ENCODE measurements at places on chromosomes 11 and 22.

- peak; percentile 17 for DNase-seq
These were observed 63.6 kb downstream of the PAK1 start for GRCh38 chr11:77410076-77410827.

DNA sequence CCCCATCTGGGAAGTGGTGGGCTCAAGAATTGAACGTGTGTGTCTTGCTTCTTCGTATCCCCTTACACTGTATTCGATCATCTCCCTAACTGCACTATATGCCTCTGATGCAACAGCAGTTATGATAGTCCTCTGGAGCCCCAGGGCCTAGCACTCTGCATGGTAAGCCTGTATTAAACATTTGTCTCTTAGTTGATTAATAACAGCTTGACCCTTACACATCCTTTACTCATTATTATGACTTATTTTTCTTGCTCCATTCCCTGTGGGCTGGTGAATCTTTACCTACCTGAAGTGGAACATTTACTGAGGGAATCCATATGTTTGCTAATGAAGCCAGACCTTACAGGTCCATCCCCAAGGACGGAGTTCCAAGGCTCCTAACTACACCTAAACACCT lies 5.6 kb downstream of the STX3 start:
- no peak for DNase-seq

DNA sequence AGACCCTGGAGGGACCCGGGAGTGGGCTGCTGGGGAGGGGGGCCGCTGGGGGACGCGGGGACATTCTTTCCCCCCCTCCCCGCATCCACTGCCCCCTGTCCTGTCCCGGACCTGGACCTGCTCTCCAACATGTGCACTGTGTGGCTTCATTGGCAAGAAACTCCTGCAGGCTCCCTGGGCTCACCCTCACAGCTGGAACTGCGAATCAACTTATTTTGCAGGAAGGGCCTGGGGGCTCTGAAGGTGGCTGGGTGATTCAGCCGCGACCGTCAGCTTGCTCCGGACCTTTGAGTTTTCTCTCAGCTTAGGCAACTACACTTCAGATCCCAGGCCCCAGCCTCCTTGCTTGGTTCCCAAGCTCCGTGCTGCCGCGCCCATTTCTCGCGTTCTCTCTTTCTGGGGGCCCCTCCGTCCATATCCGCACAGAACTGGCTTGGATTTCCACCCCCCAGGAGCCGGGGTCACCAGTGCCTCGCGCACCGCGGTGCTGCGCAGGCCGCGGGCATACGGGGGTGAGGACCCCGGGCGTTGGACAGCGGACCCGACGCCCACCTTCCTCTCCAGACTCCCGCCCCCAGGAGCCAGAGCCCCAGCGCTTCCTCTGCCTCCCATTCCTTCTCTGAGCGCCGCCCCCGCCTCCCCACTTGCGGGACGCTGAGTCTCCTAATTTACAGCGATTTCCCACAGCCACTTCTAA lies 471 bp upstream of the AHNAK start:
- DNase-seq: peak; percentile 44

DNA sequence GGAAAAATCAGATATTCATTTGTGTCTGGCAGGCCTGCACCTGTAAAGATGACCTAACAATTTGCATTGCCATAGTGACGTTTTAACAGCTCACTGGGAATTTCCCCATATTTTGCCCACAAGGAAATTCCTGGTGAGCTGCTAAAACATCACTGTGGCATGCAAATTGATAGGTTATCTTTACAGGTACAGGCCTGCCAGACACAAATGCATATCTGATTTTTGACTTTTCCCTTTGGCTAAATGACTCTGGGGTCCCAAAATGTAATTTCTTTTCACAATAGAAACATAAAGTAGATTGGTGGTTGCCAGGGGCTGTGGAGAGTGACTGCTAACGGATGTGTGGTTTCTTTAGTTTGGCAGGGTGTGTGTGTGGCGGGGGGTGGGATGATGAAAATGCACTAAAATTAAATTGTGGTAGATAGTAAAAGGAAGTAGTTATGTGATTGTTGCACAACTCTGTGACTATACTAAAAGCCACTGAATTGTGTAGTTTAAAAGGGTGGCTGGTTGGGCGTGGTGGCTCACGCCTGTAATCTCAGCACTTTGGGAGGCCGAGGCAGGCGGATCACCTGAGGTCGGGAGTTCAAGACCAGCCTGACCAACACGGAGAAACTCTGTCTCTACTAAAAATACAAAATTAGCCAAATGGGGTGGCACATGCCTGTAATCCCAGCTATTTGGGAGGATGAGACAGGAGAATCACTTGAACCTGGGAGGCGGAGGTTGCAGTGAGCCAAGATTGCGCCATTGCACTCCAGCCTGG lies 18.5 kb upstream of the FEZ1 start:
- peak; percentile 93 for DNase-seq

DNA sequence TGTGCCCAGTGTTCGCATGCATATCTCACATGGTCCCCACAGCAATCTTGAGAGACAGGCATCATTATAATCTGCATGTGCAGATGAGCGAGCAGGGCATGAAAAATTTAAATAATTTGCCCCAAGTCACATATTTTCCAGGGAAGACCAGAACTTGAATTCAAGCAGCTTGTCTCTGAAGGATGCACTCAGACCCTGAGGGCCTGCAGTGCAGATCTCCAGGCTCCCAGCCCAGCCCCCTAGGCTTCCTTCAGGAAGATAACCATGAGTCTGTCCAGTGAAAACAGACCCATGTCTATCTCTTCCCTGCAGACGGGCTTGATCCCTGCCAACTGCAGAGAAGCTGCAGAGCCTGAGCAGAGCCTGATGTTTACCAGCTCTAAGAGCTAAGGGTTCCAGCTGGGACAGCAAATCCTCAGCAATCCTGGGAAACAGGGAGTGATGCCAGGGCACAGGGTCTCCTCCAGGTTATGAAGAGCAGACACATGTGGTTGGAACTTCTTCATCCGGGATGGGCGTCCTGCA lies 55.1 kb downstream of the NAV2 start:
- DNase-seq: no peak
